ENCODE measurements at places on chromosomes 1 and 21.

DNA sequence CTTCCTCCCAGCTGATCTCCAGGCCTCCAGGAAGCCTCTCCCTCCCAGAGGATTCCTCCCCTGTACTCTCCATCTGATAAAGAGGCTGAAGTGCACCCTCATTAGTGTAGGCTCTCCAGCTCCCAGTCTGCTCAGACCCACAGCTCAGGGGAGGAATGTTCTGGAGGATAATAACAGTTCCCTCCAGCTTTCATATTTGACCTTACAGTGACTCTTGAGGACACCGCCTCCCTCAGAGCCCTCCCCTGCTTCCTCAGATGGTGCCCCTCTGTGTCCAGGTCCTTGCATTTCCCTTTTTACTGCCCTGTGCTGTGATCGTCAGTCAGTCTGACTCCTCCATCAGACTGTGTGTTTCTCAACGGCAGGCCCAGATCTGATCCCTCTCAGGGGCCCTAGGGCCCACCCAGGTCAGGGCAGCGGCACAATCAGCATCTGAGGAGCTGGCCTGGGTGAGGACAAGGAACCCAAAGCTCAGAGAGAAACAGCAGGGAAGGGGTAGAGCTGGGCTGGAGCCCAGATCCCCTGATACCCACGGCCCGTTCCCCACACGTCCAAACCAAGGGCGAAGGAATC is 1.1 kb upstream of the SHISAL2A start:
- no peak for DNase-seq

GRCh38 chr1:6638226-6638625 is 13.6 kb downstream of the THAP3 start:
- no peak for DNase-seq

GRCh38 chr1:35577071-35577998 is 4.2 kb downstream of the TFAP2E start:
- no peak for DNase-seq

GRCh38 chr1:115925467-115925866 is 50.8 kb upstream of the SLC22A15 start:
- DNase-seq: no peak

- peak; percentile 46 for DNase-seq
Observed at GRCh38 chr21:43611598-43612369, 47.5 kb downstream of the HSF2BP start.

DNA sequence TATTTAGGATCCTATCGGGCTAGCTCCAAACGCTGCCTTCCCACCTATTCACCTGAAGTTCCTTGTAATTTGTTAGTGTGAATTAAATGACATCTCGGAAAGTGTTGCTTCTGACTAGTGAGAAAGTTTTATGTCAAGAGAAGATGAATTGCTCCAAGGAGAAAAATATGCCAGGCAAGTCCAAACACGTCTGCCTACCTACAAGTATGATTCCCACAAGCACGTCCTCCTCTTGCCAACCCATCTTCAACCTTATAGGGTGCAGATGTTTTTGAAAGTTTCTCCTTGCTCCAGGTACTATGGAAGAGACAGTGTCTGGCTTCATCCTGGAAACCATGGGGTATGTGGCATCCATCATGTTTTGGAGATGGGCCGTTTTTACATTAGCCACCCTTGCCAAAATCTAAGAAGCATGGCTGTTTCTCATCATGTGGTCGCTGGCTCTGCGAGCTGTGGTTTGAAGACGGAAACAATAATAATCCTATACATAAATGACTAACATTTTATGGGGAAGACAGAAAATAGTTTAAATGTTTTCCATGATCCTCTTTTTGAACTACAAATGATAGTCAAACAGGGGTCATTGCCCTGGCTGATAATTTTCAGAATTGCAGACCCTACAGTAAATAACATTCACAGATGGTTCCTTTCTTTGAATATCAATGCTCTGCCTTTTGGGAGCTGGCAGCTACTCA is 505.8 kb downstream of the SMYD3 start:
- DNase-seq: no peak

GRCh38 chr1:223709598-223709997 is 2.7 kb upstream of the CAPN2 start:
- DNase-seq: no peak

DNA sequence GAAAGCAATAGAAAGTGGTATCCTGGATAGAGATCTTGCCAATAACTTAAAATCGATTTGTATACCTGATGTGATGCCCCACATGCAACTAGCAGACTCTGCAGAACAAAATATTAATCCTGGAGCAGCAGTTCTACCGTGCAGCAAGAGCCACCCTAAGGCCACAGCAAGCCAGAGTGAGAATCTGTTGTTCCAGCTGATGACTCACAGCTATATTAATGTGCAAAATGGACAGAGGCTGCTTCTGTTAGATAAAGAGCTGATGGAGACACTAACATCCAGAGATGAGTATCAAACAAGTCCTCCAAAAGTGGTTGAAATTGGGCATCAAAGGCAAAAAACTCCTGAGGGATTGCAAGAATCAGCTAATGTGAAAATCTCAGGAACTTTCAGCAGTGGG is 127.8 kb downstream of the MACF1 start:
- DNase-seq: no peak

GRCh38 chr1:21623410-21623961 is 45.7 kb downstream of the RAP1GAP start:
- DNase-seq: peak; percentile 73

- DNase-seq: no peak
Observed at GRCh38 chr1:31412732-31413404, at the start of gene SERINC2. TSS of gene SERINC2 (plus strand) at chr1:31413213. CDS start at chr1:31413266, 53 bp downstream.

GRCh38 chr1:233333086-233333485 is 5.6 kb downstream of the MAP3K21 start:
- DNase-seq: no peak

DNA sequence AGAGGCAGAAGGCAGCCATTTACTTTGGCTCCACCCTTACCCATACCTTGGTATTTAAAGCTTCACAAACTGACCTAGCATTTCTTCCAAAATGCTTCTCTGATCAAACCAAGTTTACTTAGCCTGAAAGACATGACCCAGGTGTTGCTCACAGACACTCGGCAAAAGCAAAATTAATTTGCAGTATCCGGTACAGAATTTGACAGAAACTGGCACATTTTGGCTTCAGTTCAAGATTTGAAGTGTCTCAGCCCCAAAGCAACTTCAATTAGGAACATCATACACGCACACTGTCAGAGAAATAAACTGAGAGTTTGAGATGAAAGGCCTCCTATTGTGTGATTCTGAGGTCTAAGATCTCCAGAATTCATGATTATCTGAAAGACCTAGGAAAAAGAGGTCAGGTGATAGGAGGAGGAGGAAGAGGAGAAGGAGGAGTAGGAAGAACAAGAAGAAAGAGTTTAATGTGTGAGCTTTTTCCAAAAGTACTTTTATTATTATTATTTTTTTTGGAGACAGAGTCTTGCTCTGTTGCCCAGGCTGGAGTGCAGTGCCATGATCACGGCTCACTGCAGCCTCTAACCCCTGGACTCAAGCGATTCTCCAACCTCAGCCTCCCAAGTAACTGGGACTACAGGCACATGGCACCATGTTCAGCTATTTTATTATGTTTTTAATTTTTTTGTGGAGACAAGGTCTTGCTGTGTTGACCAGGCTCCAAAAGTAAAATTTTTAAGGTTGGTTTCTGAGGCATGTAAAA is 143.6 kb downstream of the SLC45A1 start:
- DNase-seq: no peak

- peak; percentile 56 for DNase-seq
Observed at GRCh38 chr1:25820247-25821111, 725 bp downstream of the MTFR1L start.

DNA sequence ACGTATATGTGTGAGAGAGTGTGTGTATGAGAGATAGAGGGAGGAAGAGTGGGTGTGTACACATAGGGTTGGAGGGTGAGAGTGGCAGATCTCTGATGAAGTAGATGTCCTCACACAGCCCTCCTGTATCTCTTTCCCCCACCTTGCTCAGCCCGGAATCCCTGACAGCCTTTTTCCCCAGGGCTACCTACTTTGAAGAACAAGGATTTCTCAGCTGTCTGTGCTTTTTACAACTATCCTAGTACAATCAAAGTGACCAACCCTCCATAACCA is 29.1 kb upstream of the CADM3 start:
- no peak for DNase-seq
